ENCODE measurements at places on chromosomes 6 and 20.

GRCh38 chr6:42393339-42393738 is 58.4 kb downstream of the TRERF1 start:
- no peak for DNase-seq

- DNase-seq: no peak
Measured at GRCh38 chr6:167833396-167833763, 6.7 kb downstream of the AFDN start.

DNA sequence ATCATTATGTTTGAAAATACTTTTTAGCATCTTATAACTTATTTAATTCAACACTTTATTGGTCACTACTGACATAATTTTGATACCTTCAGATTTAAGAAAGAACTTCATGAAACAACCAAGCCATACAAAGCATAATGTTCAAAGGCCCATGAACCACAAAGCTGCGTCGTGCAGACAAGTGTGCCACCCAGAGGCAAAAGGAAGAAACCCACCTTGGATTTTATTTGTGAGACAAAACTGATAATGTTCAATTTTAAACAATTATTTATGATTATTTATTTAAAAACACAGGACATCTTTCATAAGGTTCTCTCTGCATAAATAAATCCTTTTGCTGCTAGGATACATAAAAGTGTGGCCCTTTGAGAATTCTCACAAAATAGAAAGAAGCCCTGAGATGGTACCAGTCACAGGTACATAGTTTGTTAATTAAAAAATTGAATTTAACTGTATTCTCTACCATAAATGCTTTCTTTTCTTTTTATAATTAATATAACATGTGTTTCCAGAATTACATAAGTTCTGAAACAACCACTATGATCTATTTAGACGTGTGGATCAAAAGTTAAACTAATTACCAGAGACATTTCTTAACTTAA is 143.7 kb downstream of the RALGAPA2 start:
- DNase-seq: no peak

DNA sequence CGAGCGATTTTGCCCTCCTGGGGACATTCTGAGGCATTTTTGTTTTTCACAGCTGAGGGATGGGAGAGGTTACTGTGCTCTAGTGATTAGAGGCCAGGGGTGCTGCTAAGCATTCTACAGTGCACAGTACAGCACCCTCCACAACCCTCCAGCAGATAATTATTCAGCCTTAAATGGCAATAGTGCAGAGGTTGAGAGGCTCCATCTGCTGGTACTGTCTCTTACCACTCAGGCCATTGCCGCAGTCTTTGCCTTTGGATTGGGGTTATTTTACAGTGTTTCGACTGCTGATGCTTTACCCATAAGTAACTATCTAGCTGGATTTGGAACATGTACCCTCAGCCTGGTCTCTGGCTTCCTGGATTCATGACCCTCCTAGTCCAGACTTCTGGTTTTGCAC is 705.3 kb downstream of the KIF16B start:
- DNase-seq: no peak

GRCh38 chr20:9978397-9979004 is 56.3 kb upstream of the ANKEF1 start:
- DNase-seq: peak; percentile 26

DNA sequence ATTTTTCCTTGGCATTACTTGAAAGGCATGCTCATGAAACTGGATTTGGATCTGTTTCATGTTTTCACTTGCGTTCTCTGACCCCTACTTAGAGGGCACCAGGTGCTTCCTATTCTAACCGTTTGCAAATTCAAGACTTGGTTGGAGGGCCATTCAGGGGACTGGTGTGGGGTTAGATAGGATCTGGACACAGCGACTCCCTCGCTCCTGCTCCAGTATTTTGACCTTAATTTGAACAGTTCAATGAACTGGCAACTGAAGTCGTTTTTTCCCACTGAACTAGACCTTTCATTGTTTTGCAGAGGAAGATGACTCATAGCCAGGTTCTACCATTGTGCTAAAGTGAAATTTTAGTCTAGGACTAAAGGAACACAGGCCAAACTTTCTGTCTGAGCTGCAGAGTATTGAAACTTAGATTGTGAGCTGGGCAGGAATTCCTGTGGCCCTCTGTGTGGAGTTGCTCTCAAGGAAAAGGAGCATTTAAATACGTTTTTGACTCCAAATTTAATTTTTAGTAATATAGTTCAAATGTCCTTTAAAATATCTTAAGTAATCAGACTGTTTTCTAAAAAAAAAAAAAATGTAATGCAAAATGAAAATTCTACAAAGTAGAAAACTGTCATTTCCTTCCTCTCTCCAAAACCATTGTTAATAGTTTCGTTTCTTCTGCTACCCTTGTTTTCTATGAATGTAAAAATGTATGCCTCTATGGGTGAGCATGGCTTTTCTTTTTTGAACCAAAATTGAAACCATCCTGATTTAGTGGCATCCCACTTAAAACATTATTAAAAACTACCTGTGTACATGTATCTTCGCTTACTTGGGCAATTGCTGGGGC is 64.8 kb downstream of the UTRN start:
- DNase-seq: no peak

- no peak for DNase-seq
Measured at GRCh38 chr6:168415993-168416530, 24.9 kb upstream of the SMOC2 start.

DNA sequence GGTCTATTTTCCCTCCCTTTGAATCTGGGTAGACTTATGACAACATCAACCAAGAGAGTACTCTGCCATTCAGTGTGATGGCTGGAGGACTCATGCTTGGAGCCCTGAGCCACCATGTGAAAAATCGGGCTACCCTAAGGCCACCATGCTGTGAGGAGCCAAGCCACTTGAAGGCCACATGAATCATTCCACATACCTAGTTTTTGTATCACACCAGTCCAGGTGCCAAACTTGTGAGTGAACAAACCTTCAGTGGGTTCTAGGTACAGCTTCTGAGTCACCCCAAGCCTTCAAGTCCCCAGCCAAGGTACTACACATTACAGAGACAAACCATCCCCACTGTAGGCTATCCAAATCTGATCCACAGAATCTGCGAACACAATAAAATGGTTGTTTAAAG is 37.4 kb upstream of the E2F3 start:
- DNase-seq: no peak

GRCh38 chr20:326645-327185 is 1.4 kb downstream of the SOX12 start:
- no peak for DNase-seq

GRCh38 chr20:2659547-2659946 is 4.5 kb downstream of the IDH3B start:
- no peak for DNase-seq

DNA sequence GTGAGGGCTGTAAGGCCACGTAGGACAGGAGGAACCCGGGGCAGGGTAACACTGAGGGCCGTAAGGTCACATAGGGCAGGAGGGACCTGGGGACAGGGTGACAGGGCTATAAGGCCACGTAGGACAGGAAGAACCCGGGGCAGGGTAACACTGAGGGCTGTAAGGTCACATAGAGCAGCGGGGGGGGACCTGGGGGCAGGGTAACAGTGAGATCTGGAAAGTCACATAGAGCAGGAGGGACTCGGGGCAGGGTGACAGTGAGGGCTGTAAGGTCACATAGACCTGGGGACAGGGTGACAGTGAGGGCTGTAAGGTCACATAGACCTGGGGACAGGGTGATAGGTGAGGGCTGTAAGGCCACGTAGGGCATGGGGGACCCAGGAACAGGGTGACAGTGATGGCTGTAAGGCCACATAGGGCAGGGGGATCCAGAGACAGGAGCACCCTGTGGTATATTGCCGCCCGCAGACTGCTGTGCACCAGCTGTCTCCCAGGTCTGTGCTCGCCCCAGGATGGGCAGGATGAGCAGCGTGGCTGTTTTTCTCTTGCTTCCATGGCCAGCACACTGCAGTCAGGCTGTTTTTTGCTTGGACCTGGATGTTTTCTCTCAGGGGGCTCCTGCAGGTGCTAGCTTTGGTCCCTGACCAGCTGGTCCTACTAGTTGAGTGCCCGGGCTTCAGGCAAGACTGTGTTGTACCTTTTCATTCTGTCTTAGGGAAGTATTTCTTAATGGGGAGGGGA is 55.7 kb downstream of the SYTL3 start:
- no peak for DNase-seq

GRCh38 chr6:112330071-112330878 is 16.9 kb upstream of the RFPL4B start:
- DNase-seq: no peak

- no peak for DNase-seq
Measured at GRCh38 chr20:55650657-55651360, 354.5 kb downstream of the CBLN4 start.

GRCh38 chr6:144310765-144311164 is 25.6 kb downstream of the UTRN start:
- DNase-seq: no peak

DNA sequence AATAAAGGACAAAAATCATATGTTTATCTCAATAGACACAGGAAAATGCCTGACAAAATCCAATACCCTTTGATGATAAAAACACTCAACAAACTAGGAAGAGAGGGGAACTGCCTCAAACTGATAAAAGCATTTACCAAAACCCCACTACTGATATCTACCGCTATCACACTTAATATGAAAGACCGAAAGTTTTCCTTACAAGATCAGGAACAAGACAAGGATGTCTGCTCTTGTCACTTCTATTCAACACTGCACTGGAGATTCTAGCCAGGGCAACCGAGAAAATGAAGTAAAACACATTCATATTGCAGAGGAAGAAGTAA is 25.1 kb downstream of the GZF1 start:
- no peak for DNase-seq

- no peak for DNase-seq
Measured at GRCh38 chr20:3312940-3313682, 74.1 kb upstream of the SLC4A11 start.

DNA sequence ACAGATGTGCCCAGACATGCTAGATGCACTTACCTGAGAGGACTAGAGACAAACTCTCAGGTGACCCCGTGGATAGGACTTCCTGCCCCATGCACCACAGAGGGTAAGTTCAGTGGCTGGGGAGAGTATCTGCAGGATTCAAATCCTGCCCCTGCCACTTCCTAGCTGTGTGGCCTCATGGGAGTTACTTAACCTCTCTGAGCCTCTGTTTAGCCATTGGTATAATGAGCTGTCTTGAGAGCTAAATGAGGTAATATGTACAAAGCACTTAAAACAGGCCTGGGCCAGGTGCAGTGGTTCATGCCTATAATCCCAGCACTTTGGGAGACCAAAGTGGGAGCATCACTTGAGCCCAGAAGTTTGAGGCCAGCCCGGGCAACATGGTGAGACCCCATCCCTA is 59.3 kb downstream of the GRM4 start:
- DNase-seq: no peak

DNA sequence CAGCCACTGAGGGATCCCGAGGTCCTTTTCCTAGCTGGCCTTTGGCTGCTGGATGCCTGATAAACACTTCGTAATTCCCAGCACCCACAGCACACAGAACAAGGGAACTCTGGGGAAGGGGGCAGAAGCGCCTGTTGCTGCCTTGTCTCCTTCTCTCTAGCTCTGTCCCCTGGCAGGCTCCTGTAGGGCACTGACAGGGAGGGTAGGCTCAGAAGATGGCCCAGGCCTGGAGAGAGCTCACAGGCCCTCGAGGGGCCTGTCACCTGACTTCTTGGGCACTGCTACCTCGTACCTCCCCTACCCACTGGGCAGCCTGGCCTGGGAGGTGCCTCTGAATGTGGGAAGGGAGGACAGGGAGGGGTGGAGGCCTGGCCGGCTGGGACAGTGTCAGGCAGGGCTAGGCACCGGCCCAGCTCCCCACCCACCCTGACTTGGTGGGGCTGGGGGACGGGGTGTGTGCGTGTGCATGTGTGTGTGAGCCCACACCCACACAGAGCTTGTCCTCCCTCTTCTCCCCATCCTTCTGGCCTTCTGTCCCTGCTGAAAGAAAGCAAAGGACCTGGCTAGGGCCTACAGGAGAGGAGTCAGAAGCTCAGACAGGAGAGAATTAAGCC is 18.1 kb downstream of the C6orf132 start:
- DNase-seq: no peak

DNA sequence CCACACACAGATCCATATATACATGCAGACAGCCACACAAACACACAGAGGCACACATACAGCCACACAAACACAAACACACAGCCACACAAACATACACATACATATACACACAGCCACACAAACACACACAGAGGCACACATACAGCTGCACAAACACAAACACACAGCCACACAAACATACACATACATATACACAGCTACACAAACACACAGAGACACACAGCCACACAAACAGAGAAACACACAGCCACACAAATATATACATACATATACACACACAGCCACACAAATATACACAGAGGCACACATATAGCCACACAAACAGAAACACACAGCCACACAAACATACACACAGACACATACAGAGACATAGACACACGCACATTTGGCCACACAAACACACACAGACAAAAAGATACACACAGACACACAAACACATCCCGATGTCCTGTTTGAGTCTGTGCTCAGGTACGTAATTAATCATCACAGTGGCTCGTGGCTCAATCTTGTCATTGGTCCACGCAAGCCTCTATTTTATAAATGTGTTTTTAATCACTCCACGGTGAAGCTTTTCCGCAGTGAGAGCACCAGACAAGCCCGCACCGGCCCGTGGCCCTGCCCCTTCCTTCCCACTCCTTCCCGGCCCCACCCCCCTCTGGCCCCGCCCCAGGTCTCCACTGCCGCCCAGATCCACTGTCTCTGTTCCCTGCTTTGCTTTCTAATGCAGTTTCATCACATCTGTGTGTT is 135.3 kb downstream of the CDH4 start:
- DNase-seq: no peak

DNA sequence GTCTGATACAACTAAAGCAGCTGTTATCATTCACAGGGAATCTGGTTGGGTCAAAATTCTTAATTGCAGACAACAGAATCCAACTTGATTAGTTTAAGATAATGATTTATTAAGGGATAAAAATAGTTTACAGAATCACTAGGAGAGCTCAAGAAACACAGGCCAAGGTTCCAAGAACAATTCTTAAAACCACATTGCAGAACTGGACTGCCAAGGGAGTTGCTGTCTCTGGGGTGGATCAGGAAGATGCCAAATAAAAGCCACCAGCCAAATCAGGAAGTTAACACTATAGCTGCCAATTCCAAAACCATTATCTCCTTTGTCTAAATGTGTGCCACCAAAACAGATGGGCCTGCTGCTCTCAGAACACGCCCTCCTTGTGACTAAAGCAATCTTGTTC is 53.7 kb downstream of the NUDT3 start:
- DNase-seq: no peak

DNA sequence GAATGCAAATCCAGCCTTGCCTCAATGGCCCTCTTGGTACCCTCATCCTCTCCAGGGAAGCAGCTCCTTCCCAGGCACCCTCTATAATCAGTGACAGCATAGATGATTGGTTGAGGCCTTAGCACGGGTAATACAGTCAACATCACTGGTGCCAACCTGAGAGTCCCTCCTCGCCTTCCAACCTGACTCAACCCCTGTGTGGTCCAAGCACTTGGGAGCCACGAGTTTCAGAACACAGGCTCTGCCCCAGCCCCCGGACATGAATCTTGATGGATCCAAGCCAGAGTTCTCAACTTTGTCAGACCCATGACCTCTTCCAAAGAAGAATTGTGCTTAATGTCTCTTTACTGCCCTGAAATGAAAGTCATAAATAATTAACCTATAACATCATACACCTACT is 213.9 kb downstream of the PREX1 start:
- no peak for DNase-seq

GRCh38 chr6:113875470-113875869 is 18.3 kb downstream of the MARCKS start:
- DNase-seq: no peak

GRCh38 chr6:118708055-118708454 is 56.7 kb upstream of the CEP85L start:
- DNase-seq: no peak

GRCh38 chr6:109183109-109183650 is 87.9 kb downstream of the CEP57L1 start:
- DNase-seq: no peak
